Pancreas (tissue), 10 donors: ENCODE measurements at places on chromosomes 7 and 10. TPM values are rescaled to one million over a fixed set of nuclear protein-coding genes. Genes with fewer than 3 reads are reported as not detected.

DNA sequence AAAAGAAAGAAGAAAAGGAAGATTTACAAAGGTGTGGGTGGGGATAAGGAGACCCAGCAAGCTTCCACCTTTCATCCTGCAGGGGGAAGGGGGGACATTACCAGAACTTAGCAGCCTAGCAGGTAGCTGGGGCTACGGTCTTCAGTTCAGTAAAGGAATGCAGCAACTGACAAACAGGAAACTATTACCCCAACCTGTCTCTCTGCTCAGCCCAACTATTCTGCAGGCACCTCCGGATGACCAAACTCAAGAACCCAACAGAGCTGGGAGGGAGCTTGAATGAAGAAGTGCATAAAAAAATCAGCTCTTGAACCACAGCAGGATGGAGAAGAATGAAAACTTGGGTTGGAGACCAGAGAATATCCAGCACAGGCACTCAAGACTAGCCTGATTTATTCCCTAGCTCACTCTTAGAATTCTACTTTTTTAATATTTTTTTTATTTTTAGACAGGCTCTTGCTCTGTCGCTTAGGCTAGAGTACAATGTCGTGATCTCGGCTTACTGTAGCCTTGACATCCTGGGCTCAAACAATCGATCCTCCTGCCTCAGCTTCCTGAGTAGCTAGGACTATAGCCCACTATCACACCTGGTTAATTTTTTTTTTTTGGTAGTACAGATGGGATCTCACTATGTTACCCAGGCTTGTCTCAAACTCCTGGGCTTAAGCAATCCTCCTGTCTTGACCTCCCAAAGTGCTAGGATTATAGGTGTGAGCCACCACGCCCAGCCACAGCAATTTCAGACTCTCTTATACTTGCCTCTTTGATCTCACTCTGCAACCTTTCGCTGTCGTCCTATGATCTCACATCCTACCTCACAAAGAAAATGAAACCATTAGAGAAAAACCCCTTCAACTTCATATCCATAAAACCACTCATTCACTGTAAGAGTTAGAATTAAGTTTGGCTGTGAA lies 18.5 kb upstream of the C10orf67 start:
- no peak for DNase-seq

GRCh38 chr7:155602750-155603149 lies 41.7 kb upstream of the RBM33 start:
- DNase-seq: no peak

DNA sequence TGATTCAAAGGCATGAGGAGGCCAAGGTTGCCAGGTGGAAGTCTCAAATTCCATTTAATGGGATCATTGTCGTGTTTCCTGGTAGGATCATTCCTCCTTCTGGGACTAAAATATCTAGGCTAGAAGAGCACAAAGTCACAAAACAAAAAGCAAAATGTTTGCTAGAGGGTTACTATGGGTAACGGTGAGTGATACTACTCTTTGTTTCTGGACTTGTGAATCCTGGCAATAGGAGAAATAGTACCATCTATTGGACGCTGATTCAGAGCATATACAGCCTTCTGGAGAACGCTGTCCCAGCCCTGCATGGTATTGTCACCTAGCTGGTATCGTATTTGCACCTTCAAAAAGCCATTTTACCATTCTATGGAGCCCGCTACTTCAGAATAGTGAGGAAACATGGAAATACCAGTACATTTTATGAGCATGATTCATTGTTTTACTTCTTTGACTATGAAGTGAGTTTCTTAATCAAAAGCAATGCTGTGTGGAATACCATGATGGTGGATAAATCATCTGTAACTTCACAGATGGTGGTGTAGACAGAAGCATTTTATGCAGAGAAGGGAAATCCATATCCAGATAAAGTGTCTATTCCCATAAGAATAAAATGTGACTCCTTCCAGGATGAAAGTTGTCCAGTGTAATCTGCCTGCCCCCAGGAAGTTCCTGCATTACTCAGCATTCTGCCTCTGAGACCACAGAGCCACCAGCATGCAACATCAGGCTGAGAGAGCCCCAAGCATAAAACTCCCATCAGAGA lies 361.0 kb downstream of the ETV1 start:
- no peak for DNase-seq

GRCh38 chr10:35165136-35165535 lies 38.5 kb downstream of the CREM start:
- DNase-seq: no peak

- no peak for DNase-seq
Observed at GRCh38 chr7:135179321-135179925, 8.9 kb upstream of the CYREN start.

- no peak for DNase-seq
Observed at GRCh38 chr10:49746626-49747302, 15.4 kb downstream of the OGDHL start.

GRCh38 chr10:3067118-3067858 lies at the start of gene PFKP:
Gene PFKP (plus strand): TSS chr10:3067548. CDS start chr10:3067596, 48 bp downstream.
- DNase-seq: no peak

- no peak for DNase-seq
Observed at GRCh38 chr7:710161-710560, 16.3 kb upstream of the DNAAF5 start.

- no peak for DNase-seq
Observed at GRCh38 chr7:99562832-99563231, 4.4 kb downstream of the ZNF655 start.

GRCh38 chr10:25130906-25131305 lies 43.9 kb upstream of the GPR158 start:
- DNase-seq: no peak

GRCh38 chr7:18278316-18278715 lies 217.2 kb upstream of the HDAC9 start:
- no peak for DNase-seq

DNA sequence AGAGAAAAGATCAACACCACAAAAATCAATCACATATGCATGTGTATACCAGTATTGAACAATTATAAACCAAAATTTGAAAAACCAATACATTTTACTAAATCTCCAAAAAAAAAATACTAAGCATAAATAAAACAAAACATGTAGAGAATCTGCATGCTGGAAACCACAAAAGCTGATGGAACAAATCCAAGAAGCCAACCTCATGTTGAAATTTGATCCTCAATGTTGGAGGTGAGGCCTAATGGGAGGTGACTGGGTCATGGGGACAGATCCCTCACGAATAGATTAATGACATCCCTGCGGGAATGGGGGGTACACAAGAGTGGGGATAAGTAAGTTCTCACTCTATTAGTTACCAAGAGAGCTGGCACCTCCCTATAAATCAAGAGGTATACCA lies 82.5 kb downstream of the OAT start:
- no peak for DNase-seq

GRCh38 chr7:80825499-80825898 lies 93.4 kb downstream of the SEMA3C start:
- DNase-seq: no peak

GRCh38 chr7:155448632-155449007 lies 9.3 kb upstream of the EN2 start:
- no peak for DNase-seq

DNA sequence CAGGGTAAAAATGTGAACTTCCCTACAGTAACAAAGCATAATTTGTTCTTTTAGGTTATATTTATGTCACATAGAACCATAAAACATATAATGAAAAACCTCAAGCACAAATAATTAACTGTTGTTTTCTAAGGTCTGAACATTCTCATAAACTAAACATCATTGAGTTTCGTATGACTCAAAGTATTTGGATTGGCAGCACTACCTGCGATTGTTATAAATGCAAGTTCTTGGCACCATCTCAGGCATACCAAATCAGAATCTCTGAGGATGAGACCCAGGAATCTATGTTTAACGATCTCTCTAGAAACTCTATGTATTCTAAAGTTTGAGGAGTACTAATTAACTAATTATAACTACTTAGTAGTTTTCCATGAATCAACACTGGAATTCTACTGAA lies 22.5 kb downstream of the ORC5 start:
- DNase-seq: no peak

DNA sequence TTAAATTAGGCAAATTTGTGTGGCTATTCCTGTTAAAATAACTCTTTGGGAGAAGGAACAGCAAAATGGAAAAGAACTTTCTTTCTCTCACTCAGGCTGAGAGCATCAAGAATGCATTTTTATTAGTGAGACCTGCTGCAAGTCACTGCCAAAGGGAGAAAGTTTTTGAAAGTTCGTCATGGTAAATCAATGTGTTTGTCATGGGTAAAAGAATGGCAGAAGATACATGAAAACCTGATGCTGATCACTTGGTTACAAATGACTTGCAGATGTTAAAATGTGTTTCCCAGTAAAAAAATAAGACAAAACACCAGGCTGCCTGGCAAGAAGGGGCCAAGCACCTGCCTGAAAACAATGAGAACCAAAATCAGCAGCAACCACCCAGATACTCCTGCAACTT lies 484.7 kb upstream of the NRP1 start:
- DNase-seq: no peak

DNA sequence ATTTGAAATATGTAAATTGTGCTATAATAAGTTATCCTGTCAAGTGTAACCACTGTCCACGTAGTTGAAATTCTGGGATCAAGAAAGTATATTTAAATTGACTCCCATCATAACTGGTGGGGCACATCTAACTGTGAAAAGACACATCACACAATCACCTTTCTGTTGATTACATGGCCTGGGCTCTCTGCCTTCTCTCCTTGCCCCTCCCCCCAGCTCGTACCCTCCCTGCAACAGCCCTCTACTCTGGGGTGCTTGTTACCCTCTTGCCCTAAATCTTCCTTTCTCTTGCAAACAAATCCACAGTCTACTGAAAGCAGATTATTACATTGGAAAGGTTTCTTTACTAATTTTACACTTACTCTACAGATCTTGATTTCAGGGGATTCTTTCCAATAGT lies 56.3 kb downstream of the CCDC186 start:
- DNase-seq: no peak

GRCh38 chr10:92142512-92142911 lies 148.4 kb downstream of the CPEB3 start:
- DNase-seq: no peak

DNA sequence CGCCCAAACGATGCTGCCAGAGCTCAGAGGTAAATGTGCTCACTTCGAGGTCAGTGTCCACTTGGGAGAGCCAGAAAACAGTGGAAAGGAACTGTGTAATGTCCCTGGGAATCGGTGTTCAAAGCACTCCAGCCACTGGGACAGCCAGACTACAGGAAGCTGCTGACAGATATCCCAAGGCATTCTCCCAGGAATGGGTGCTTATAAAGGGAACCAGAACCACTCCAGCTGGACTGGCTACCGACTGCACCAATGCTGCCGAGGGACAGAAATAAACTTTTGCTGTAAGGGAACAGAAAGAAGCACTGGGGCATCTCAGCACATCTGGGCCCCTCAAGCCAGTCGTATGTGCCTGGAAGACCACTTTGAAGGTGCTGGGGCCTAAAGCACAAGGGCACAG lies 76.7 kb downstream of the ATXN7L1 start:
- DNase-seq: no peak

DNA sequence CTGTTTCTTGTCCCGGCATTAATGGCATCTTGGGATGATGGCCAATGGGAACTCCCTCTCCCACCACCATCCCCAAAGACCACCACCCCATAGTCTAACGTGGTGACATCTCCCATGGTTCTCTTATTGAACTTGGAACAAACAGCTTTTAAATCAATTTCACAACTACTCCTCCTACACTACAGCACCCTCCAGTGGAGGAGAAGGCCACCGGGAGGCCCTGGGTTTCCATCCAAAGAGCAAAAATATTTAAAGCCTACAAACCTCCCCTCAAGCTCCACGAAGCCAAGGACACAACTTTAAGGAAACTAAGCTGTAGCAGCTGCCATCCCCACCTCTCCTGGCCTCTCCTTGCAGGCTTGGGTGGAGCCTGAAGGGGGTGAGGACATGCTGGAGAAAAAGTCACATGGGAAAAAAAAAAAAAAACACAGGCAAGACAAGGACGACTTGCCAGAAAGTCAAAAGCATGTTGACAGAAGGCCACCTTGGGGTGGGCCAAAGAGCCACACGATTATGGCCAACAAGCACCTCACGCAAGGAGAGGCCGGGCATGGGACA lies 94.0 kb upstream of the LANCL2 start:
- no peak for DNase-seq

GRCh38 chr10:129962031-129962871 lies 1.8 kb downstream of the EBF3 start:
- DNase-seq: no peak

OR9A2 gene
- total RNA-seq: not detected

CCDC172 gene
- total RNA-seq: not detected

CLDN4 gene
- total RNA-seq: 47.8 TPM

OR2A12 gene
- total RNA-seq: not detected

STOX1 gene
- 1.0 TPM for total RNA-seq

AMPH gene
- total RNA-seq: 0.91 TPM

ZNF107 gene
- total RNA-seq: 0.75 TPM

NANOS1 gene
- total RNA-seq: 0.47 TPM

SLIT1 gene
- total RNA-seq: 0.47 TPM

LIPK gene
- total RNA-seq: not detected

FAM25G gene
- total RNA-seq: not detected

GLI3 gene
- total RNA-seq: 1.0 TPM
